CD4-positive, alpha-beta T cell treated with Interleukin-4 for 1 hour (primary cell): ENCODE measurements at places on chromosomes 1 and 21.
A peak's percentile ranks its signal among the peaks of the same experiment; 100 is the strongest.

DNA sequence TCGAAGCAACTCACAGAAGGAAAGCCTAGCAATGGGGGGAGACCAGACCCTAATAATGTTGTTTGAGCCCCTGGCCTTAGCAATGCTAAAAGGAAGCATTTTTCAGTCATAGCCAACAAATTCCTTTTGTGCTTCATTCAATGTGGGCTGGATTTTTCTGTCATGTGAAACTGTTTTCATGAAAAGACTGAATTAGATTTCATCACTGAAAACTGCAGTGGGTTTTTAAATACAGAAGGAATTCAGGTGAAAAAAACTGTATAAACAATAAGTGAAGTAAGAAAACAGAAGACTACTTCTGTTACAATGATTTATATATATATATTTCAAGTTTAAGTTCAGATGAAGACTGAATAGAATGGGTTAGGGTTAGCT is 204.8 kb downstream of the SMYD3 start:
- no peak for DNase-seq

- DNase-seq, result no peak
Measured at GRCh38 chr1:156050376-156050775, 3.2 kb downstream of the UBQLN4 start.

DNA sequence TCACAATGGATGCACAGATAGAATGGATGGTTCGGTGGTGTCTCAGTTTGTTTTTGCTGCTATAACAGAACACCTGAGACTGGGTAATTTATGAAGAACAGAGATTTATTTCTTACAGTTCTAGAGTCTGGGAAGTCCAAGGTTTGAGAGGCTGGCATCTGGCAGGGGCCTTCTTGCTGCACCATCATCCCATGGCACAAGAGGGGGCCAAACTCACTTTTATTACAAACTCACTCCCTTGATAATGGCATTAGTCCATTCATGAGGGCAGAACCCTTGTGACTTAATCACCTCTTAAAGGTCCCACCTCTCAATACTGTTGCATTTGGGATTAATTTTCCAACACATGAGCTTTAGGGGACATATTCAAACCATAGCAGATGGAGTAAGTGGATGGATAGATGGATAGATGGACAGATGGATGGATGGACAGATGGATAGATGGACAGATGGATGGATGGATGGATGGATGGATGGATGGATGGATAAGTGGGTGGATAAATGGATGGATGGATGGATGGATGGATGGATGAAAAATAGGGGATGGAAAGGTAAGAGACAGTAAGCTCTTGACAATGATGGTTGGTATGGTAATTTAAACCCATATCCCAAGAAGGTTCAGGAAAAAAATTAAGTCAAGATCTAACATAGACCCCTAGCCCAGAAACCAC is 16.5 kb downstream of the CAMK2N1 start:
- no peak for DNase-seq

GRCh38 chr21:44364151-44365053 is 11.0 kb downstream of the TRPM2 start:
- DNase-seq, result no peak

- peak; percentile 16 for DNase-seq
Measured at GRCh38 chr1:200473698-200474371, 64.0 kb upstream of the ZNF281 start.

- DNase-seq, result no peak
Measured at GRCh38 chr1:94589728-94590127, 48.2 kb upstream of the F3 start.

- no peak for DNase-seq
Measured at GRCh38 chr21:45888386-45889009, 93.1 kb upstream of the COL6A1 start.

- DNase-seq, result peak; percentile 90
Measured at GRCh38 chr1:100037927-100038659, 68.3 kb downstream of the SLC35A3 start.

DNA sequence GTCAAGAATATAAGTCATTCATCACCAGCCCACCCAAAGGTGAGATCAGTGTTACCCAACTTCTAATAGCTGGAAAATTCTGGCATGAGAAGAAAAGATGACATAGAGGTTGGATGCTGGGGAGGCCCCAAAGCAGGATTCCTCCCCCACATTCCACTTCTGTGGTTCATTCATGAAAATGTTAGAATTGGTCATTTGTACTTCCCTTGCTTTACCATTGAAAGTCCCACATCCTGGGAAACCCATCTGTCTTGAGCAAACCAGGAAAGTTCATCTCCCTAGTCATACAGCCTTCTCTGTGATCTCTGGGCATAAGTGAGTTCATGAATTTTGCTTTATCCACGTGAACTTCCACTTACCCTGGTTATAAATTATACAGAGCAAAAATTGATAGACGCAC is 66.8 kb downstream of the SERINC2 start:
- no peak for DNase-seq

DNA sequence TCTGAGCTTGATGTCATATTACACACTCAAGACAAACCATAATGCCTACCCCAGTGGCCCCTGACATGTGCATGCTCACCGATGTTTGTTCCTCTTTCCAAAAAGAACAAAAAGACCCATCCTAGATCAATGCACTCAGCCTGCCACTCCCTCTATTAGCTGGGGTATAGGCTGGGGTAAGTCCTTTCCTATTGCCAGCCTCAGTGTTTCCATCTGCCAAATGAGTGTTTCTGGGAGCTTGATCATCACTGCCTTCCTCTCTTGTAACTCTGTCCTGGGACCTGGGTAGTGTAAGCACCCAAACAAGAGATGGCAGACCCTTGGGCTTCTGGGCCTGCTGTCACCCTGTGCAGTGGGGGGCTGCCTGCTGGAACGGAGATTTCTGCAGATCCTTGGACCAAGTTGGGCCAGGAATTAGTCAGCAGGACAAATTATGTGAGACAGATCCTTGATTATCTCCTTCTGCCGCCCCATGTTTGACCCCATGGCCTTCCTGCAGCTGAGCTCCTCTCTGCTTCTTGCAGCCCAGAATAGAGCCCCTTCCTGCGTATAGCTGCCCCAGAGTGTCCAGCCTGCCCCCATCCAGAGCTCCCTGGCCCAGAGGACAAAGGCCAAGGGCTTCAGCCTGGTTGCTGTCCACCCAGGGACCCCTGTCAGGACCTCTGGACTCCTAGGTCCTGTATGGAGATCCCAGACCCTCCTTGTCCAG is 31.5 kb upstream of the LRP8 start:
- peak; percentile 3 for DNase-seq

- no peak for DNase-seq
Measured at GRCh38 chr1:29577512-29577911, 341.2 kb downstream of the PTPRU start.

GRCh38 chr21:40902993-40903392 is 56.0 kb upstream of the DSCAM start:
- no peak for DNase-seq

- DNase-seq, result no peak
Measured at GRCh38 chr1:85550784-85551516, 29.6 kb upstream of the CCN1 start.

- DNase-seq, result no peak
Measured at GRCh38 chr1:6092211-6092610, 46.5 kb downstream of the KCNAB2 start.

DNA sequence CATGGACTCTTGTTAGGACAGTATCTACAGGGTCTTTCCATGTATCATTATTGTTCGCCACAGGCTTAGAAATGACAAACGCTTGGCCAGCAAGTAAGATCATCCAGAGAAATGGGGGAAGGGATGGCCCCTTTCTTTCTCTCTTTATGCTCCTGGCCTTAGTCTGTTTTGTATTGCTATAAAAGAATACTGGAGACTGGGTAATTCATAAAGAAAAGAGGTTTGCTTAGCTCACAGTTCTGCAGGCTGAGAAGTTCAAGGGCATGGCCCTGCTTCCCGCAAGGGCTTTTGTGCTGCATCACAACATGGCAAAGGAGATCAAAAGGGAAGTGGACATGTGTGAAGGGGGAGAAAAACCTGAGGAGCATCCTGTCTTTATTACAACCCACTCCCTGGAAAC is 41.0 kb downstream of the DNTTIP2 start:
- no peak for DNase-seq

DNA sequence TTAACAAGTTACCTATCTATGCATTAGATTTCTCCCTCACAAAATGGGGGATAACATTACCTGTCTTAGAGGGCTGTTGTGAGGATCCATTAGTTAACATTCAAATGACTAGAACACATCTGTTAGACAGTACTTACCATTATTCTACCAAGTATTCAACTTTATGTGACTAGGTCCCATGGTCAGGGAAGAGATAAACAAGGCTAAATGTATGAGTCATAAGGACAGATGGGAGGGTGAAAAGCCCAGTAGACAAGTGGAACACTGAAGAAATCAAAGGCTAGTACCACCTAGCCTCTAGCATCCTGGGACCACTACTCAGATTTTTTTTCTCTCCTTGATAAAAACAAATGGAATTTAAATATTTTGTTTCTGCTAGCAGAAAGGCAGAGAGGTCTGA is 9.0 kb upstream of the VHLL start:
- no peak for DNase-seq

DNA sequence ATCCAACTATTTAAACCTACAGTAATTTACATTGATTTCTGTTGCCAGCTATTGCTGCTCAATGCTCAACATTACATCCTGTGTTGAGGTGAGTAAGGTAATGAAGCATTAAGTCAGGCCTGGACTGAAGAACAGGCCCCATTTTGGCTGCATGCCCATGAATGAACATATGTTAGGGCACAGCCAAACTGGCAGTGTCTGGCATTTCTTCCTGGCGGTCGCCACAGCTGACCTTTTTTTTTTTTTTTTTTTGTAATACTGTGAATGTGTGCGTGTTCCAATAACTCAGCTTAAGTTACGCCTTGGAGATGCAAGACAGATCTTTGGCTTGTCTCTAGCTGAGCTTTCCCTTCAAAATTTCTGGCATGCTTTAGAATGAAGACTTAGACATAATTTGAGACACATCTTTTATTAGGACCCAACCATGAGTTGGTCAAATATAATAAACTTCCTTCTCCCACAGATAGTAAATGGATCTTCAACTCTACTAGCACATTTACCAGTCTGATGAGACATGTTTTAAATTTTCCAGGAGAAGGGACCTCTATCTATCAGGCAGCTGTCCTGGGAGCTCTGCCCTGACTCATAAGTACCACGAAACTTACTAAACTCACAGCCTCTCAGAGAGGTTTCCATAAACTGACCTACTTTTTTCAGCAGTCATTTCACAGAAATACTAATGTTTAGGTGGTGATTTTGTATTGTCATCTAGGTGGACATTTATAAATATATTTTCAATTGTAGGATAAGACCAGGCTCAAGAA is 341.1 kb upstream of the RUNX1 start:
- no peak for DNase-seq

- no peak for DNase-seq
Measured at GRCh38 chr1:197683895-197684553, 91.3 kb downstream of the DENND1B start.

DNA sequence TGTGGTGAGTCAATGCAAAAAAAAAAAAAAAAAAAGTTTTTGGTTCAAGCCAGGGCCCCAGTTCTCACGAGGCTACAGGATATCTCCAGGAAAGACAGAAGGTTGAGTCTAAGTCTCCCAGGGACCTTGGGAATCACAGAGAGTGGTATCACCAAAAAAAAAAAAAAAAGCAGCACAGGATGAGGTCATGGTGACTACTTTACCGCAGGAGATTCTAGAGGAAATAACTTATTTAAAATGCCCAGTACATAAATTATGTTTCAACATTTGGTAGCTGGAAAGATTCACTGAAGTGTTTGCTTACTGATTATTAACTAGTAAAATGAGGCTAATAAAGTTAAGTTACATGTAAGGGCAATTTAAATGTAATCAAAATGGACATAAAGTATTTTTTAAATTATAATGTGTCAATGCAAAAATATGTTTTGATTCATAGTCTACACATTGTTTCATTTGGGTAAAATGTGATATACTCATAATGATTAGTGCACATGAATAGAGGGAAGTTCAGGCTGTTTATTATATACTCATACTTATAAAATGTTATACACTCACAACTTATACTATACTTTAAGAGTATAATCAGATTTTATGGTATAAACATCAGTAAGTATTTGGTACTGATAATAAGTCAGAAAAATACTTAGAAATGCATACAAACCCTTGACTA is 84.1 kb downstream of the PLPPR5 start:
- no peak for DNase-seq

- no peak for DNase-seq
Measured at GRCh38 chr1:171438441-171438840, 46.9 kb upstream of the PRRC2C start.
